ENCODE measurements at places on chromosomes 4 and X. TPM values are rescaled to one million over a fixed set of nuclear protein-coding genes. Genes with fewer than 3 reads are reported as not detected.

DCUN1D4 gene
- 31.9 TPM for total RNA-seq

RHOXF2 gene
- not detected for total RNA-seq

ARHGAP6 gene
- total RNA-seq = not detected

CD38 gene
- 93.4 TPM for total RNA-seq

ABLIM2 gene
- 0.55 TPM for total RNA-seq

GDI1 gene
- 95.5 TPM for total RNA-seq

HSFX4 gene
- not detected for total RNA-seq

MID1 gene
- 0.11 TPM for total RNA-seq

PNMA5 gene
- total RNA-seq = not detected
